GM23248 (cell line): ENCODE measurements at places on chromosomes 7 and 10. TPM values are rescaled to one million over a fixed set of nuclear protein-coding genes. Genes with fewer than 3 reads are reported as not detected.

The PNLIPRP2 gene
- total RNA-seq = not detected in 2 replicates

The STOX1 gene
- 0.25 TPM in 1 of 2 replicates, not detected in the other for total RNA-seq

The FAM241B gene
- total RNA-seq = not detected in 2 replicates

The SKIDA1 gene
- not detected in 2 replicates for total RNA-seq

The OPN4 gene
- total RNA-seq = not detected in 2 replicates

The HOXA1 gene
- 0.89 and 0.97 TPM in 2 replicates for total RNA-seq

The FLNC gene
- total RNA-seq = 304 and 353 TPM in 2 replicates

The SAP25 gene
- total RNA-seq = not detected in 2 replicates

- no peaks in the 10 kb centered on the region for H3K4me1 ChIP-seq
- no peaks in the 10 kb centered on the region for H3K36me3 ChIP-seq
- no peaks in the 10 kb centered on the region for H3K27me3 ChIP-seq
- H3K27ac ChIP-seq = no peak overlapping the region
- no peak overlapping the region for H3K4me3 ChIP-seq
- no peak for DNase-seq
Observed at GRCh38 chr10:15704581-15704968, 15.1 kb downstream of the ITGA8 start.

- H3K27ac ChIP-seq = no peak overlapping the region
- no peaks in the 10 kb centered on the region for H3K4me1 ChIP-seq
- no peaks in the 10 kb centered on the region for H3K36me3 ChIP-seq
- H3K4me3 ChIP-seq = no peak overlapping the region
- no peaks in the 10 kb centered on the region for H3K27me3 ChIP-seq
Observed at GRCh38 chr7:141993354-141993753, 2.3 kb upstream of the MGAM start.

GRCh38 chr7:155913291-155913690 lies 101.0 kb upstream of the SHH start:
- no peaks in the 10 kb centered on the region for H3K27me3 ChIP-seq
- DNase-seq = no peak
- H3K4me1 ChIP-seq = no peaks in the 10 kb centered on the region
- no peaks in the 10 kb centered on the region for H3K36me3 ChIP-seq
- H3K4me3 ChIP-seq = no peak overlapping the region
- no peak overlapping the region for H3K27ac ChIP-seq

DNA sequence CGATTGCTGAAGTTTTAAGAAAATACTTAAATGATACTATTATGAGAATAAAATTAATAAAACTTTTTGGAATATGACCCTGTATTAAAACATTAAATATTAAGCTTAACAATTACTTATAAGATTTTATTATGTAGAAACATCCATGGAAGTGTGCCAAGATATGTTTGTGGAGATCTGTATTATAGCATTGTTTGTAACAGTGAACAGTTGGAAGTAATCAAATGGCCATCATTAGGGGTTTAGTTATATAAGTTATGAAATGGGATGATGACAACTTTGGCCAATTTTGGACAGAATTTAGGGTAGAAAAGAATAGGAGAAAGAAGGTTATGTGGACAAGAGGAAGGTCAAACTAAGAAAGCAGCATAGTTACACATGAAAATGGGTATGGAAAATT lies 88.0 kb downstream of the AKAP9 start:
- peaks cover 9% of the 10 kb centered on the region; the same call in 1 of the 2 replicates for H3K36me3 ChIP-seq
- DNase-seq = no peak
- H3K4me3 ChIP-seq = no peak overlapping the region
- no peak overlapping the region for H3K27ac ChIP-seq

GRCh38 chr10:373526-374309 lies 238.5 kb downstream of the ZMYND11 start:
- H3K4me3 ChIP-seq = no peak overlapping the region
- peaks cover 21% of the 10 kb centered on the region for H3K4me1 ChIP-seq
- H3K36me3 ChIP-seq = no peaks in the 10 kb centered on the region
- peak; percentile 64 for DNase-seq
- no peaks in the 10 kb centered on the region for H3K27me3 ChIP-seq
- peak overlapping the region; percentile 42 for H3K27ac ChIP-seq

DNA sequence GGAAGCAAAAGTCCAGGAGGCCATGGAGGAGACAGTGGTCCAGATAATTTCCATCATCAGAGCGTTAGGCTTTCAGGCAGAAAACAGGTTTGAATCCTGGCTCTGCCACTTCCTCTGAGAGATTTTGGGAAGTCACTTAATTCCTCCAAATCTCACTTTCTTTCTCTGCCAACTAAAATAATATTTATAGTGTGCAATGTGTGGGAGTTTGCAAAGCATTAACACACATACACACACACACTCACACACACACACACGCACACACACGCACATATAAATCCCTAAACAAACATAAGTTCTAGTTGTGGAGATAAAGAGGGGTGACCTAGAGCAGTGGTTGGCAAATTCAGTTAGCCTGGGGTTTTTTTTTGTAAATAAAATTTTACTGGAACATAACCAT lies 84.8 kb downstream of the TRIL start:
- H3K4me3 ChIP-seq = no peak overlapping the region
- H3K27ac ChIP-seq = no peak overlapping the region
- DNase-seq = no peak
- H3K36me3 ChIP-seq = no peaks in the 10 kb centered on the region
- H3K27me3 ChIP-seq = no peaks in the 10 kb centered on the region

- H3K27me3 ChIP-seq = no peaks in the 10 kb centered on the region
- H3K36me3 ChIP-seq = no peaks in the 10 kb centered on the region
- no peak for DNase-seq
- H3K4me3 ChIP-seq = no peak overlapping the region
- no peak overlapping the region for H3K27ac ChIP-seq
Observed at GRCh38 chr7:38142736-38143135, 35.3 kb upstream of the STARD3NL start.

GRCh38 chr10:89550509-89550908 lies 15.1 kb upstream of the SLC16A12 start:
- peaks cover 14% of the 10 kb centered on the region; the same call in 1 of the 2 replicates for H3K27me3 ChIP-seq
- H3K4me1 ChIP-seq = peaks cover 14% of the 10 kb centered on the region
- peak; percentile 50 for DNase-seq
- no peak overlapping the region for H3K4me3 ChIP-seq
- H3K27ac ChIP-seq = no peak overlapping the region

- peak overlapping the region; percentile 61 for H3K27ac ChIP-seq
- H3K4me1 ChIP-seq = peaks cover 32% of the 10 kb centered on the region
- no peaks in the 10 kb centered on the region for H3K27me3 ChIP-seq
- DNase-seq = peak; percentile 88
Observed at GRCh38 chr7:105097619-105098018, 83.6 kb downstream of the KMT2E start.

GRCh38 chr7:147829016-147829415 lies 761.5 kb upstream of the C7orf33 start:
- no peaks in the 10 kb centered on the region for H3K4me1 ChIP-seq
- no peak overlapping the region for H3K4me3 ChIP-seq
- H3K27me3 ChIP-seq = no peaks in the 10 kb centered on the region
- no peaks in the 10 kb centered on the region for H3K36me3 ChIP-seq

- no peak overlapping the region for H3K4me3 ChIP-seq
- H3K36me3 ChIP-seq = no peaks in the 10 kb centered on the region
- H3K27me3 ChIP-seq = no peaks in the 10 kb centered on the region
Observed at GRCh38 chr7:128268233-128268632, 27.2 kb downstream of the LEP start.

DNA sequence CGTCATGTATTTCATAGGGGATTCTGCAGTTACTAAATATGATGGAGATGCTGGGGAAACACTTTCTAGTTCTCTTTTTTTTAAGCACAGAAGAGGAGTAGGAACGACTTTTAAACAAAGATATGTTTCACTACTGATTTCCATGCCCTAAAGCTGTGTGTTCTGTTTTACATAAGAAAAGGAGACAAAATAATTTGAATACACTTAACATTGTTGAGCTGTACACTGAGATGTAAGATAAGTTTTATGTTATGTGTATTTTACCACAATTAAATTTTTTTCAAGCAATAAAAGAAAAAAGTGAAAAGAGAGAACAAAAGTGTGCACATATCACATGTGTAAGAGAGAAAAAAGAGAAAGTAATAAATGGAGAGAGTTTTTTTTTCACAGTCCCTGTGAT lies 408.2 kb downstream of the PHTF2 start:
- H3K27me3 ChIP-seq = no peaks in the 10 kb centered on the region
- H3K36me3 ChIP-seq = no peaks in the 10 kb centered on the region
- no peaks in the 10 kb centered on the region for H3K4me1 ChIP-seq
- no peak for DNase-seq
- H3K4me3 ChIP-seq = no peak overlapping the region
- no peak overlapping the region for H3K27ac ChIP-seq

DNA sequence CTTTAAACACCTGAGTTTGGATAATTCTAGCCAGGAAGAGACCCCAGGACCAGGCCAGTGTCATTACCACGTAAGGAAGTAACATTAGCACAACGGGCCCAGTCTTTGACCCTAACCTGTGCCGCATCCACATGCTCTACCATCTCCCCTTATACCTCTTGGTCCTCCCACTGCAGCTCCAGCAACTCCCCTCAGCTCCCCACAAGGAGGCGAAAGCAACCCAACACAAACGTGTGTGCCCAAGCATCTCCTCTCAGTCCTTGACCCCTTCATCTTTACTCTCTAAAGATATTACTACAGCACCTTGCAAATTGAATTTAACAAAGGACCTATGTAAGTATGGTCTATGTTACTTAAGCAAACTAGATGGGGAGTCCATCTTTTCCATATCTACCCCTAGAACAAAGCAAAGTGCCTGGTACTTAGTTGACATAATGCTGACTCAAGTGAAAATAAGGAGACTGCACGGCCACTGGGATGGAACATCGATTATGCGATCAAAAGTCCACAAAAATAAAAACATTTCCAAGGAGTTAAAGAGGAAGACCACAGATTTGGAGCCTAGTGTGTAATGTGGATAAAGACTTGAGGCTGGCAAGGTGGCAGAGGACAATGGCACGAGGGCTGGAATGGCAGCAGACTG lies 147.7 kb downstream of the JAZF1 start:
- peaks cover 54% of the 10 kb centered on the region for H3K4me1 ChIP-seq
- no peak for DNase-seq
- H3K27me3 ChIP-seq = no peaks in the 10 kb centered on the region
